Gastrocnemius medialis (tissue), 4 donors: ENCODE measurements at places on chromosomes 12 and 14. TPM values are rescaled to one million over a fixed set of nuclear protein-coding genes. Genes with fewer than 3 reads are reported as not detected.
A peak's percentile ranks its signal among the peaks of the same experiment; 100 is the strongest.

Gene HECTD4
- 13.1 TPM for total RNA-seq

DNA sequence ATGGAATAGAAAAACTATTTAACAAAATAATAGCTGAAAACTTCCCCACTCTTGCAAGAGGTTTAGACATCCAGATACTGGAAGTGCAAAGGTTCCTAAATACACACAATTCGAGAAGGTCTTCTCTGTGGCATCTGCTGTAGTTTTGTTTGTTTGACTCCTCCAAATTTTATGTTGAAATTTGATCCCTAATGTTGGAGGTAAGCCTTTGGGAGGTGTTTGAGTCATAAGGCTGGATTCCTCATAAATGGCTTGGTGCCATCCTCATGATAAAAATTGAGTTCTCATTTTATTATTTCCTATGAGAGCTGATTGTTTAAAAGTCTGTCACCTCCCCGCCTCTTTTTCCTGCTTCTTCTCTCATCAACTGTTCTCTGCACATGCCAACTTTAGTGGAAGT is 182.7 kb downstream of the MYRFL start:
- no peak for DNase-seq

Gene IFNG-AS1
- not detected for total RNA-seq

- DNase-seq: no peak
Observed at GRCh38 chr12:91817517-91817916, 328.1 kb downstream of the BTG1 start.

GRCh38 chr12:3164454-3165077 is 87.4 kb downstream of the TSPAN9 start:
- DNase-seq: no peak

Gene PROX2
- not detected for total RNA-seq

GRCh38 chr12:82883394-82884355 is 197.0 kb downstream of the TMTC2 start:
- no peak for DNase-seq

DNA sequence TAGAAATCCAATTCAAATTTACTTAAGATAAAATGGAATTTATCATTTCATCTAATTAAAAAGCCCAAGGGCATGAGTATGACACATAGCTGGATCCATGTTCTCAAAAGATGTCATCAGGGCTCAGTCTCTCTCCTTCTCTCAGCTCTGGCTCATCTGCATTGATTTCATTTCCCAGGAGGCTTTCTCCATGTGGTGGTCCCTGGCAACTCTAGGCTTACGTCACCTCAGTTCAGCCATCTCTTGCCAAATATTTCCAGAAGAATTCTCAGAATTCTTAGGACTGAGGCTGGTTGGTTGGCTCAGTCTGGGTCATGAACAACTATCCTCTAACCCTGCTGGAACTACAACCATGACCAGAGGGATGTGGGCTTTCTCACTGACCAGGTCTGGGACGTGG is 65.3 kb downstream of the FOS start:
- peak; percentile 51 for DNase-seq

DNA sequence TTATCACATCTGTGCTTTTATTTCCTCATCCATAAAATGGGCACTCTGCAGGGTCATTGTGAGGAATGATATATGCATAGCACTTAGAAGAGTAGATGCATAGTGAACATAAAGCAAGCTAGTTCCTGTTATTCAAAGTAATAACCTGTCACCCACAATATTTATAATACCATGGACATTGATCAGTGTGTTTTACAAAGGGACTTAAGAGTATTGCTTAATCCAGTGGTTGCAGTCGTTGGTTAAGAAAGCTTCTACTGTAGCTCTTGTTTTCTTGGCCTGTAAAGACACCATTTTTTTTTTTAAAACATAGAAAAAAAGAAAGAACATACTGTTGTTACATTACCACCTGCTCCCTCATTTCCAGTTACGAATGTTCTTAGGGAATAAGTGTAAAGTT is 13.1 kb downstream of the METAP2 start:
- no peak for DNase-seq

Gene CCDC197
- not detected for total RNA-seq

Gene PA2G4
- total RNA-seq: 204 TPM

GRCh38 chr14:65339866-65340265 is 72.7 kb upstream of the FUT8 start:
- DNase-seq: no peak

DNA sequence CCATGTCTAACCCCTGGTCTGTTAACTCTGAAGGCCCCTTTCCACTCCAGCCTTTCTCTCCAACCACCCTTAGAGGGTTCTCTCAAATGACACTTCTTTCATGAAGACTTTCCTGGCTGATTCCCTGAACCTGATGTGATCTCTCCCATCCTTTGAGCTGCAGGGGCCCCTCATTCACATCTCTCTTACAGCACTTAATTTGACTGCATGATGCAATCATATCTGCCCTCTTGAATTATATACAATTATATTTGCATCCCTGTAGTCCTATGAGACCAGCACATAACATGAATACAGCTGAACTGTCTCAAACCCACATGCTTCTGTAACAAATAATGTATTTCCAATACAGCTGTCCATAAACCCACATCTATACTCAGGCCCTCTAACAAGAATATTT is 56.4 kb downstream of the PPP2R5E start:
- no peak for DNase-seq

Gene DPF3
- total RNA-seq: 27.8 TPM

DNA sequence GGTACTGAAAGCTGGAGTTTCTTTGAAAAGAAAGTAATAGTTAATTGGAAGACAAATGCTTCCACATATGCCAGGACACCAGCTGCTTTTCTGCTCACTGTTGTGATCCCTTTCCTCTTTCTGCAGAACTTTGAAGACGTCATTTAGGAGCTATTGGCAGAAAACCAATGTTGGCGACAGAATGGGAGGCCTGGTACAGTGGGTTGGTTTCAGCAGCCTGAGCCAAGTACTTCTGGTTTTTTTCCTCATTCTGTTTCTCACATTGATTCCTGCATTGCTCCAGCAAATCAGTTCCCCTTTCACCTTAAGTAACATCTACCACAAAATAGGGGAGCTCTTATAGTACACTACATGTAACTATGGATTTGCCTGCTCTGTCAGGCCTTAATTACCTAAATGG is 96.9 kb downstream of the FIGNL2 start:
- DNase-seq: peak; percentile 11

- no peak for DNase-seq
Observed at GRCh38 chr14:101907619-101908018, 56.8 kb upstream of the DYNC1H1 start.

Gene CEBPE
- not detected for total RNA-seq

Gene LRRK2
- 10.7 TPM for total RNA-seq

Gene INHBC
- total RNA-seq: not detected

DNA sequence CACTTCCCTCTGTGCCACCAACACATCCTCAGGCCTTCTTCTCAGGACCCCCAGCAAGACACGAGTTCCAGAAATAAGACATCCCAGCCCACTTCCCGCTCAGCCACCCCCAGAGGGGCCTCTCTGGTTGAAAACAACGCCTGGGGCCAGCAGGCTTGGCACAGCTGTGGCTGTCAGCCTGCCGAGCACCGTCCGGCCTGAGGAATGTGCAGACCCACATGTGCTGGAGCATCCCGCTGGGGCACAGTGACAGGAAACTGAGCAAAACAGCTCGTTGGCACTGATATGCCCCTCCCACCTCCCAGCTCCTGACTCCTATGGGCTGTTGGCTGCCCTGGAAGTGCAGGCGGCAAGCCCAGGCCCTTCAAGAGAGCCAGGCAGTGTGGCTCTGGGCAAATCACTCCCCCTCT is 1.4 kb downstream of the SYNE3 start:
- DNase-seq: no peak
